ENCODE measurements at places on chromosomes 2 and 18.

- DNase-seq, result no peak
Measured at GRCh38 chr2:163733301-163733938, 2.4 kb downstream of the FIGN start.

DNA sequence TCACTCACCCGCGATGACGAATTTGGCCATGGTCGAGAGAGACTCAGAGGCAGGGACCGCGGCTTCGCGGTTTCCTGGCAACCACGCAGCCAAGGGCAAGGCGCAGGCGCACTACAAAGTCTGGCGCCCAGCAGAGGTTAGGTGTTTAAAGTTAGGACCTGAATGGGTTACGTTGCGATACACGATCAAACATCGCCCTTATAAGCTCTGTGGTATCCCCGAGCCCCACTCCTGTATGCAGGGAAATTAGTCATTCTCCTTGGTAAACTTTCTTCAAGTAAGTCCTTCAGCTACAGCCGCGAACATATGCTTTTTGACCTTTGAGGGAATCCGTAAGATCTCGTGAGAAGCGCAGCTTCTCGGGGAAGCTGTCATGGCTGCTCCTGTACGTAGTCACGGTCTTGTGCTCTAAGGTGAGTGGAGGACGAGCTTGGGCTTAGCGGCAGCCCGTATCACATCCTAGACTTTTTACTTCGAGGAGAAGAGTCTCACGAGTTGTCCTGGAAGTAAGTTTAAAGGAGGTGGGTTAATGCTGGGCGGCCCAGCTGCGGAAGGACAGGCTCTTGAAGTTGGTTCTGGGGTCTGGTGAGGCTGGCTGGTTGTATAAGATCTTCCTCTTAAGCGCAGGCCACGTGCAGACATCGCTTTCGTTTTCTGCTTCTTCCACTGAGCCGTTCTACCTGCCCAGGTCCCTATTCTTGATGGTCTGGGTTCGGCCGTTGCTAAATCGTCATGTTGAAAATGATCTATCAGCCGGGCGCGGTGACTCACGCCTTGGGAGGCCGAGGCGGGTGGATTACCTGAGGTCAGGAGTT lies at the start of the genes FASTKD2 and MDH1B:
FASTKD2 (plus strand) TSS at position 365 of the 815 bp plus-strand sequence. CDS start 1,088 bp downstream, outside the sequence.
MDH1B (minus strand) TSS at position 87 of the 815 bp plus-strand sequence; CDS start at position 30, 57 bp downstream.
- DNase-seq, result peak; percentile 88

- no peak for DNase-seq
Measured at GRCh38 chr2:101400048-101400447, 12.7 kb upstream of the CREG2 start.

GRCh38 chr18:43964666-43965065 lies 687.4 kb upstream of the SYT4 start:
- DNase-seq, result no peak

GRCh38 chr2:16142383-16143361 lies 202.3 kb downstream of the MYCN start:
- DNase-seq, result no peak

DNA sequence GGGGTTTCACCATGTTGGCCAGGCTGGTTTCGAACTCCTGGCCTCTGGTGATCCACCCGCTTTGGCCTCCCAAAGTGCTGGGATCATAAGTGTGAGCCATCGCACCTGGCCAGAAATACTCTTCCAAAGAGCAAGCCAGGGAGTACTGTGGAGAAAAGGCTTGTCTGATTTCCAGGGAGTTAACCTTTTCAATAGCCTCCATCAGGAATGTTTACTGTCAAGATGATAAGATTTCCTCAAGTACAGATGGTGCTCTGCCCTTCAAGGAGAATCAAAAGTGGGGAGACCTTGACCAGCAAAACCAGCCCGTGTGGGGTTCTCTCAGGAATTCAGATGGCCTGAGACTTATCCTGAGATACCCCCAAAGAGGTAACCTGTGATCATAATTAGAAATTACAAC lies 237.2 kb downstream of the PRKCE start:
- DNase-seq, result no peak

- DNase-seq, result no peak
Measured at GRCh38 chr18:37844209-37844970, 278.8 kb upstream of the CELF4 start.

DNA sequence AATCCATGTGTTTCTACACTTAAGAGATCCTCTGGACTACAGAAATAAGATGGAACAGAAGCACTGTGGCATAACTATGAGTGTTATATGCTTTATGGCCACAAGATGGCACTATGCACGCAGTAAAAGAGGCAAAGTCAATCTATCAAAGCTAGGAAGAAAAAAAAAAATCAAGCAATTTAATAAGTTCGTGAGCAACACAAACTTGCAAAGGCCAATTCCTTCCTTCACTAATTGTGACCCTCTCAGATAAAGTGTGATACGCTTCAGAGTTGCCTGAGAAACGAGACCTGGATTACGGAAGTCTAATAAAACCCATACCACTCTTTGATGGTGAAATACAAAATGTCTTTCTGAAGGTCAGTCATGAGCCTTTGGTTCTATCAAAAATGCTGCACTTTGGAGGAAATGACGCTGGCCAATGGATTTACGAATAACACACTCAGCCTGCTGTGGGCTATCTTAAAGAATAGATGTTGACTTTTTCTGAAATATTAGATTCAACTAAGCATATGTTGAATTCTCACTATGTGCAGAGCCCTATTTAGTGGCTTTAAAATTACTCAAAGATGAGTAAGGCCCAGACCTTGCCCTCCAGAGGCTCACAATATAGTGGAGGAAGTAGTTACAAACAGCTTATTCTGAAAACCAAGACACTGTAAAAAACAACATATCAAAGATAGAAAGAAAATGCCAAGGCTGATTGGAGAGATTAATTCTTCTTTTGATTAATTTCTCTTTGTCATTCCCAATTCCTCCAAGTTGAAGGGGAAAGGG lies 35.5 kb upstream of the TTR start:
- no peak for DNase-seq

- no peak for DNase-seq
Measured at GRCh38 chr2:67854798-67855197, 208.0 kb downstream of the C1D start.

- no peak for DNase-seq
Measured at GRCh38 chr18:22613058-22613690, 195.5 kb upstream of the CTAGE1 start.

DNA sequence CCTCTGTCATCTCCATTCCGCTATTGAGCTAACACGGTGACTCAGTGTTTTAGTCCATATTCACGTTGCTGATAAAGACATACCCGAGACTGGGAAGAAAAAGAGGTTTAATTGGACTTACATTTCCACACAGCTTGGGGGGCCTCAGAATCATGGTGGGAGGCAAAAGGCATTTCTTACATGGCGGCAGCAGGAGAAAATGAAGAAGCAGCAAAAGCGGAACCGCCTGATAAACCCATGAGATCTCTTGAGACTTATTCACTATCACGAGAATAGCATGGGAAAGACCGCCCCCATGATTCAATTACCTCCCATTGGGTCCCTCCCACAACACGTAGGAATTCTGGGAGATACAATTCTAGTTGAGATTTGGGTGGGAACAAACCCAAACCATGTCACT lies 22.6 kb upstream of the CXXC1 start:
- no peak for DNase-seq

DNA sequence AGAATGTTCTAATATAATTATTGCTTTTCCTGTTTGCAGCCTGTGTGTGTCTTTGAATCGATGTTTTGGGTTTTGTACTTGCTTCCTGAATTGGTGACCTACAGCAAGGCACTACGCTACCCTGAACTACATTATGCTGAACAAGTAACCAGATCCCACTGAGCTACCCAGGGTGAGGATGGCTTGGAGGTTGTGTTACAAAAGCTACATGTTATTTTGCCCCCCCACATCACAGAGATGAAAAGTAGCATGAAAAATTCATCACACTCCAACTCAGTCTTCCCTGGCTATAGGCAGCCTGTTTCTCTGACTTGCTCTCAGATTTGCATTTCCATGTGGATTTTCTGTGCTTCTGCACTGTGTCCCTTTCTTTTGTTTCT lies 162.1 kb downstream of the LDLRAD4 start:
- DNase-seq, result no peak

DNA sequence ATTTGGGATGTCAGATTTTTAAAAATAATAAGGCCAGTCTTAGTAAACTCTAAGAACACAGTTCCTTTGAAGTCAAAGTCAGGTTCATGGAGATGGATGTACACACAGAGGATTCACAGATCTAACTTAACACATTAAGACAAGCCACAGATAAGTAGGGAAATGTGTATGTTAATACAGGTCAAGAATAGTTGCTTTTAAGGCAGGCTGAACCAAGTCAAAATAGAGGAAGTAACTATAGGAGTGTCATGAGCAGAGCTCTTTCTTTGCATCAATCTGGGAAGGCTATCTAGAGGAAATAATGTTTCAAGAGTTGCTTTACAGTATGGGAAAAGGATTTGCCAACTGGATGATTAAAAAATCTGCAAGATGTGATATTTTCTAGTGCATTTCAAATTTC lies 128.0 kb upstream of the FBXO11 start:
- no peak for DNase-seq

GRCh38 chr2:59806486-59806885 lies 747.0 kb downstream of the BCL11A start:
- no peak for DNase-seq

DNA sequence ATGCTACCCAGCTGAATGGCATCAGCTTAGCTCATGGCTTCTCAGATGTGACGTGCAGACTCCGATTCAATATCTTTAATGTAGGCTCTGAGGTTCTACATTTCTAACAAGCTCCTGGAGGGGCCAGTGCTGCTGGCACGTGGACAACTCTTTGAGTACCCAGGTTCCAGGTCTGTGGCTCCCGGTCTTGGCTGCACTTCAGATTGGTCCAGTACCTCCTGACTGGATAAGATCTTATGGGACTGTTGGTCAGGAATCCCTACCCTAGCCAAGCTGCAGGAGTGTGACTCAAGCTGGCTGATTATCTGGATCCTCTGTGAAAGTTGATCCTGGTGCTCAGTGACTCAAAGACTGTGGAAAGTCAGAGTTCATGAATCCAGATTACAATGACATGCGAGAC lies 222.1 kb downstream of the ANKRD30B start:
- no peak for DNase-seq

DNA sequence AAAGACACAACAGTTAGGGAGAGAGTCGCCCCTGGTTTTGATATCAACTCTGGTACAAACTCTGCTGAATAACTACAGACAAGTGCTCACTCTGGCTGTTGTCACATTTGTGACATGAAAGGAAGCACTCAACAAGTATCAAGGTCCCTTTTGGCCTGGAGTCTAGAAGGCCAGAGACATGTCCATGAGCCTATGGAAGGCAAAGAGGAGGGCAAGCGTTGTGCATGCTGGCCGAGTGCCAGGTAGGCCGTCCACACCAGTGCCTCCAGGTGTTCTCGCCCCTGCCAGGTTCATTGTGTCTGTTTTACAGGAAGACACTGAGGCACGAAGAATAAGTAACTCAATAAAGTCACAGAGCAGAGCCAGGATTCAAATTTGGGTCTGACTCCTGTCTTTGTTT lies 21.1 kb downstream of the ILKAP start:
- no peak for DNase-seq

- DNase-seq, result no peak
Measured at GRCh38 chr2:56476509-56477071, 292.8 kb downstream of the CCDC85A start.

- DNase-seq, result no peak
Measured at GRCh38 chr18:75393721-75394120, 33.8 kb downstream of the SMIM21 start.

- DNase-seq, result no peak
Measured at GRCh38 chr2:117378653-117379052, 435.8 kb upstream of the DDX18 start.

DNA sequence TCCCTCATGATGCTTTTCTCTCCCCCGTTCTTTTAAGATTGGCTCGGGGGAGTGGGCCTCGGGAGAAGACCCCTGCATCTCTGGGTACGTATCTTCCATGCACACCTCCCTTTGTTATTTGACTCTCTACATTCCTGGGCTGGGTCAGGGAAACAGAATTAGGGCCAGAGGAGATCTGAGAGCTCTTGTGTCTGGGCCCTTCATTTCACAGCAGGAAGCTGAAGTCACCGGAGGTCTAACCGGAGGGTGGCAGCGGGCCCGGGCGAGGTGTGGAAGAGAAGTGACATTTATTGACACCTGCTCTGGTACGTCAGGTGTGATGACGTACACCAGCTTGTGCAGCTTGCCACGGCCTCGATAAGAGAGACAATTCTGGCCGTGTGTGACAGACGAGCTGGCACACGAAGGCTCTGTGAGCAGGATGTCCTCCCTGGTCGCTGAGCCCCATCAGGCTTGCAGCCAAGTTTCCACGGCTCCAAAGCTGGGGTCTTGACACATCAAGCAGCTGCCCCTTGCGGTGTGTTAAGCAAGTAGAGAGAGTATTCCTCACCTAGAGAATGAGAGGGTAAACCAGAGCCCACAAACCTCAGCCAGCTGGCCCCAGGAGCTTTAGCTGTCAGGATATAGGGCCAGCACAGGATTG lies 30.4 kb downstream of the TOGARAM2 start:
- no peak for DNase-seq

DNA sequence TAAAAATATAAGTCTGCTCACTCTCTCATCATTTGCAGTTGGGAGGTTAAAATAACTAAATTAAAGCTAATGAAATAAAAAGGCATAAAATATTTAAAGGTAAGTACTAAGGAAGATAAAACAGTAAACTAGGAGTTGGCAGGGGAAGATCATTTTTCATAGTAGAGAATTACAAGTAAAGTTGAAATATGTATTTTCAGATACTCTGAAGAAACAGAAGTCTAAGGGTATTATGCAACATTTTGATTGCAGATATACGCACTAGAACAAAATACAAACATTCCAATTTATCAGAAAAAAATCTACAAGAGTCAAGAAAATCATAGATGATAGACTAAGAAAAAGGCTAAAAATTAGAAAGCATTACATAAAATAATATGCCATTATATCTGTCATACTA lies 167.6 kb upstream of the CTAGE1 start:
- DNase-seq, result no peak

GRCh38 chr2:81644189-81644588 lies 1339.6 kb upstream of the LRRTM1 start:
- no peak for DNase-seq

GRCh38 chr2:129819855-129820254 lies 159.6 kb upstream of the RAB6C start:
- DNase-seq, result no peak

- DNase-seq, result no peak
Measured at GRCh38 chr2:189231719-189232323, 52.3 kb upstream of the COL5A2 start.

DNA sequence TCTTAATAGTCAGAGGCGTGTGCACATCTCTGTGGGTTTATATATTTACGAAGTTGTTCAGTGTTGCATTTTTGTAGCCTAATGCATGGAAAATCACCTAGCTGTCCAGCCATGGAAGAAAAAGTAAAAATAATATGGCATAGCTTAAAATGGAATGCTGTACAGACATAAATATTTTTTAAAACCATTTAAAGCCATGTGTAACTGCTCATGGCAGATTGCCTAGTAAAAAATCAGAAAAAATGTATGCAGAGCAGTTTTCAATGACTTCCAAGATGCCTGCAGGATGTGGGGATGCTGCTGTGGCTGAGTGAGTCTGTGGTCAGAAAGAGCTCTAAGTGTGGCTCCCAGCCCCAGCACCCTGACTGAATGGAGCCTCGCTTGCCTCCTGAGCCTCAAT lies 64.8 kb upstream of the ALKAL2 start:
- DNase-seq, result no peak

- DNase-seq, result peak; percentile 71
Measured at GRCh38 chr18:58235001-58235436, 191.0 kb downstream of the NEDD4L start.

GRCh38 chr2:57677296-57677695 lies 369.3 kb upstream of the VRK2 start:
- no peak for DNase-seq
